ENCODE measurements at places on chromosomes 12 and 14.

GRCh38 chr14:60235440-60235839 is 13.6 kb upstream of the PPM1A start:
- no peak for DNase-seq

DNA sequence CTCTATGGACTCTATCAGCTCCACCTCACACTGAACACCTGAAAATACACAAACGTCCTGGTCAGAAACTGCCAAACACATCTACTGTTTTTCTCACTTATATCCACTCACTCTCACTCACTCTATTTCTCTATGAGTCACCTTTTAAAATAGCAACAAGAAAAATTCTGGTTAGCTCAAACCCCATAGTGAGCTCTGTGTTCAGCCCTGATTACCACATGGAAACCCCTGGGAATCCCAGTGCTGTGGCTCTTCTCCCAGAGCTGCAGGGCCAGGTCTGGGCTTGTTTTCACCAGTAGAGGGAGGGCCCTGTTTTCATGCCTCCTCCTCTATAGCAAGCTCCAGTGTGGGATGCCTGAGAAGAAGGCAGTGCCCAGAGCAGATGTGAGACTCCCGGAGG is 1126.1 kb downstream of the TMEM121 start:
- no peak for DNase-seq

DNA sequence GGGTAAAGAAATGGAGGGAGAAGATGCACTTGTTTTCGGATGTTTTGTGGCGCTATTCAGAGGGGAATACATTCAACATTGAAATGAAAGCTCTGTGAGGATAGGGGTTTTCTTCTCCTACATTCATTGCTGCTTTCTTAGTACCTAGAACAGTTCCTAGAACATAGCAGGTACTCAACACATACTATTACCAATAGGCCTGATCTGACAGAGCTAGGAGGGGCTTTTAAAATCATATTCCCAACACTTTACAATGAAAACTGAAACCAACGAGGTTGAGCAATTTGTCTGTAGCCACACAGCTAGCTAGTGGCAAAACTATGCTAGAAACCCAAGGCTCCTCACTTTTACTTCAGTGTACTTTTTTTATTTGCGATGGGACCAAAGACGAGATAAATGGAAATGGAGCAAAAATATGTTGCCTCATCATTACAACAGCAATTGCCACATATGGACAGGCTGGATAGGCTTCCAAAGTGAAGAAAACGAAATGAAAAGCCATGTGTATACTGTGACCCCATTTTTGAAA is 23.1 kb upstream of the IL22 start:
- DNase-seq = no peak

GRCh38 chr12:124208489-124208888 is 86.4 kb upstream of the RFLNA start:
- DNase-seq = no peak

GRCh38 chr14:99143793-99144192 is 128.2 kb downstream of the BCL11B start:
- no peak for DNase-seq

DNA sequence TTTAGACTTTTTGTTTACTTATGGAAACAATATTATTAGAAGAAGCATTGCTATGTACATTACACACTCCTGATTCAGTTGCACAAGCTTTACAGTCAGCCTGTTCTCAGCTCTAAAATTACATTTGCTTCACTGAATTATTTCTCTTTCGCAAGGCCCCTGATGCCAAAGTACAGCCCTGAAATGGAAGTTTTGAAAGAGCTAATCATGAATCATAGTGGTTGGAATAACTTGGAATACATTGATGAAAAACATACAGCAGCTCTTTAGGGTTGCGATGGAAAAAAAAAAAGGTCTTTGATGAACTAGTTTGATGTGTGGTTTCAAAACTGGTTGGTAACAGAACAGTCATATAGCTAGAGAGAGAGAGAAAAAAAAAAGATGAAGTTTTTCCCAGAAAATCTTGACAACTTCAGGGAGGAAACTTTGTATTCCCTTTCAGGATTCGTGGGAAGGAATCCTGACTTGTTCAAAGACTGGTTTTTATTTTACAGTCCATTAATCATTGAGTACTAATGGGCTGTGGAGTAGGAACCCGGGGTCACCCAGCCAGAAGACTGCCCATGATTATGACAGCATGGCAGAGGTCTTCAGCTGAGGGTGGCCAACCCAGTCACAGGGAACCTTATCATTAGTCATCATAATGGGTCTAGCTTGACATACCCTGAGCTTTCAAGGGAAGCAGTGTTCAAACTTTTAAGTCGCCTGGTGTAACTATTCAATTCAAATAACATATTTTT is 460.1 kb downstream of the NAV3 start:
- DNase-seq = peak; percentile 91

DNA sequence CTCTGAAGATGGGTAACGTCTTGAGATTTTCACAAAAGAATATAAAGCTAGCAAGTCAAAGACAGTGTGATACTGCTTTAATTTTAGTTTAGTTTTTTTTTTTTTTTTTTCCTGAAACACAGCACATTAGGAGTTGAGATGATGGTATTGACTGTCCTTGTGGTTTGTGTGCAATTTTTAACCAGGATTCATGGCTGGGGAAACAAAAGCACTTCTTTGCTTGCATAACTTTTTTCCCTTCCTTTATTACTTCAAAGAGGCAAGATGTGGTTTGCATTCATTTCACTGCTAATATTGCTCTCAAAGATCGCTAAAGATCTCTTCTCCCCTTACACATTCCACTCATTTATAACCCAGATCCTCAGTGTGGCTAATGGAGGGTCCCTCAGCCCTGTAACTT is 157.1 kb upstream of the PZP start:
- DNase-seq = no peak

- no peak for DNase-seq
Measured at GRCh38 chr14:56482310-56482911, 97.2 kb upstream of the TMEM260 start.

GRCh38 chr12:84874125-84874824 is 38.3 kb downstream of the SLC6A15 start:
- DNase-seq = peak; percentile 13

GRCh38 chr14:106210650-106211049 is 684.3 kb downstream of the TMEM121 start:
- DNase-seq = no peak

DNA sequence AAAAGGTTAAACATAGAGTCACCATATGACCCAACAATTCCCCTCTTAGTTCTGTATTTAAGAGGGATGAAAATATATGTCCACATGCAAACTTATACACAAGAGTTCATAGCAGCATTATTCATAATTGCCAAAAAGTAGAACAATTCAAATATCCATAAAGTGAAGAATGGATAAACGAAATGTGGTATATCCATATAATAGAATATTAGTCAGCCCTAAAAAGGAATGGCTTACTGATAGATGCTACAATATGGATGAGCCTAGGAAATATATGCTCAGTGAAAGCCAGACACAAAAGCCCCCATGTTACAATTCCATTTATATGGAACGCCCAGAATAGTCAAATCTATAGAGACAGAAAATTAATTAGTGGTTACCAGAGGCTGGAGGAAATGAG is 44.1 kb upstream of the RIN3 start:
- no peak for DNase-seq
